ENCODE measurements at places on chromosomes 16 and 17.

- no peak for DNase-seq
Measured at GRCh38 chr17:42880776-42881310, 19.8 kb upstream of the G6PC1 start.

DNA sequence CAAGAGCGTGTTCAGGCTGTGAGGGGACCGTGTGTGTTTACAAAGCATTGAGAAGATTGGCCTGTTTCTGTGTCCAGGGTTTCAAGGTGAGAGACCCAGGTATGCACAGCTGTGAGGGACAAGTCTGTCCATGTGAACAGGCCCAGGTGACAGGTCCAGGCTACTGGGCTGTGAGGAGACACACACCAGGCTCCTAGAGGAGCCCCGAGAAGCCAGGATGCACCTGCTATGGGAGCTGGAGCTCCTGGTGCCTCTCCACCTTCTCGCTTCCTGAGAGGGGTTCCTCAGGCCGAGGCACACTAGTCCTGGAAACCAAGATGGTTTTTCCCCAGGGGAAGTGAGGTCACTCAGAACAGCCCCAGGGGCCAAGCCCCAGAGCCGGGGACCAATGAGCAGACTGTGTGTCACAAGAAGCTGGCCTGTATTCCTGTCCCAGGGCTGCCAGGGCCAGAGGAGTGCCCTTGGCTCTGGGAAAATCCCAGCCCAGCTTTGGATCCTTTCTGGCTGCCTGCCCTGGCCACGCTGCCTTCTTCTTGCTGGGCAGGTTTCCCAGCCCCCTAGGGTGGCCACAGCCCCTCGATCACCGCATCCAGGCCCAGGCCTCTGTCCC is 153.4 kb upstream of the PLCG2 start:
- DNase-seq, result no peak

DNA sequence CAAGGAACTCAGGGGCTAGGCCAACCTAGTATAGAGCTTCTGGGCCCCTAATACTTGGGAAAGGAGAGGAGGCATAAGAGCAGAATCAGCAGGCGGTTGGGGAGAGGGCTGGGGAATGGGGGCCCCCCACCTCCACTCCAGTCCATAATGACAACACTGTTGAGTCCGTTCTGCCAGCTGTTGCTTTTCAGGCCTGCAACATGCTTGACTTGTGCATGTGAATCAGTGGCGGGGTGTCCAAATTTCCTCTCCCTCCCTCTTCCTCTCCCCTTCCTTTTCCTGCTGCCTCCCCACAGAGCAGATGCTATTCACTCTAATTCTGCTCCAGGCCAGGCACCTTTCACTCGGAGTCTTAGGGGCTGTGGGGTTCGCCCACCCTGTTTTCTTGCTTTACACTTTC is 31.7 kb downstream of the SGSM2 start:
- DNase-seq, result no peak

GRCh38 chr16:56939801-56940200 is 7.9 kb downstream of the HERPUD1 start:
- DNase-seq, result peak; percentile 60

DNA sequence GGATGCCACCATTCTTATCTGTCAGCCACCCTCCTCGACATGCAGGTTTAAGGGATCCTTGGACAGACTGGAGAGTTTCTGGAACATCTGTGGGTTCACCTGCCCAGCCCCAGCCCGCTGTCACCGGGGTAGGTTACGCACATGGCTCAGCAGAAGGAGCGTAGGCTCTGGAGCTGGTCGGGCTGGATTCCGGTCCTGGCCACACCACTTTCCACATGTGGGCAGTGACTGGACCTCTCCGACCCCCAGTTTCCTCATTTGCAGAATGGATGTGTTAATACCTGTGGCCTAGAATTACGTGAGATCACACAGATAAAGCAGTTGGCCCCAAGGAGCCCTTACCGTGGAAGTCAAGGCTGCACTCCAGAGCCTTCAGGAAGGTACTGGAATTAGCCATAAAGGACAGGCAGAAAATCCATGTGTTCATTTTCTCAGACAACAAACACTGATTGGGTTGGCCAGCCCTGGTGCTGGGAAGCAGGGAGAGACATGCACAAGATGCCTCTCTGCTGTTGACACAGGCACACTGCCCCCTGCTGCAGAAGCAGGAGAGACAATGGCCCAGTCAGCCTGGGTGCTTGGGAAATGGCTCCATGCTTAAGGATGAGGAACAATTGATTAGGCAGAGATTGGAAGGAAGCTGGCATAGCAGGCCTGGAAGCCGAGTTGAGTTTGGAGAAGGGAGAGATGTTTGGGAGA is 58.8 kb downstream of the SF3B3 start:
- no peak for DNase-seq

DNA sequence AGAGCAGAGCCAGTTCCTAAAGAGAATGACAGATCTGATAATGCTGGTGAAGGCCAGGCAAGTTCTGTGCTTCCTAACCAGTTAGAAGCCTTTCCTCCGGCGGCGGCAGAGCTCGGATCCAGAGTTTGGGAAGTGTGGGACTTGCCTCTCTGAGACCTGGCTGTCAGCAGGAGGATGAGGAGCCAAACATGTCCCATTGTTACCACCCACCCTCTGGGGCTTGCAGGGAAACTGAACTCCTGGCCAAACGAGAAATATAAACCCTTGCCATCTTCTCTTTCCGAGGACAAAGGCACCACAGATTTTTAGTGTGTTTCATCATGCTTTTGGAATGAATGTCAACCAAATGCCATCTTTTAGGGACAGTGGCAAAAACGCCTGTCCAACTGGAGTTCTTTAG is 80.2 kb upstream of the SMURF2 start:
- no peak for DNase-seq

- peak; percentile 24 for DNase-seq
Measured at GRCh38 chr17:46191322-46192188, 1.7 kb downstream of the KANSL1 start.

DNA sequence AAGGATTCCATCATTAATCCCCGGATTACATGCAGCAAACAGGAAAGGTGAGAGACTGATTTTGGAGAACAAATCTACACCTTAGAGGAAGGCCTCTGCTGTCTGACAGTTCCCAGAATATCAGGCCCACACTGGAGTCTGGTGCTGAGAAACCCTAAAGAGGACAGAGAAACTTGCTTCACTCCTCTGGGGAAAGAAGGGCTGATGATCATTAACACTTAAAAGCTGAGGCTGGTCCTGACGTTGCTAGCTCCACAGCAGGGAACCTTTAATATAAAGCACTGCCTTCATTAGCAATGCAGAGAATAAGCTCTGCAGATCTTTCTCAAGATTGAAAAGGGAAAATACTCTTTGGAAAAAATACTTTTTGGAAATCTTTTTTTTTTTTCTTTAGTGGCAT is 1472.4 kb upstream of the GOT2 start:
- DNase-seq, result no peak

DNA sequence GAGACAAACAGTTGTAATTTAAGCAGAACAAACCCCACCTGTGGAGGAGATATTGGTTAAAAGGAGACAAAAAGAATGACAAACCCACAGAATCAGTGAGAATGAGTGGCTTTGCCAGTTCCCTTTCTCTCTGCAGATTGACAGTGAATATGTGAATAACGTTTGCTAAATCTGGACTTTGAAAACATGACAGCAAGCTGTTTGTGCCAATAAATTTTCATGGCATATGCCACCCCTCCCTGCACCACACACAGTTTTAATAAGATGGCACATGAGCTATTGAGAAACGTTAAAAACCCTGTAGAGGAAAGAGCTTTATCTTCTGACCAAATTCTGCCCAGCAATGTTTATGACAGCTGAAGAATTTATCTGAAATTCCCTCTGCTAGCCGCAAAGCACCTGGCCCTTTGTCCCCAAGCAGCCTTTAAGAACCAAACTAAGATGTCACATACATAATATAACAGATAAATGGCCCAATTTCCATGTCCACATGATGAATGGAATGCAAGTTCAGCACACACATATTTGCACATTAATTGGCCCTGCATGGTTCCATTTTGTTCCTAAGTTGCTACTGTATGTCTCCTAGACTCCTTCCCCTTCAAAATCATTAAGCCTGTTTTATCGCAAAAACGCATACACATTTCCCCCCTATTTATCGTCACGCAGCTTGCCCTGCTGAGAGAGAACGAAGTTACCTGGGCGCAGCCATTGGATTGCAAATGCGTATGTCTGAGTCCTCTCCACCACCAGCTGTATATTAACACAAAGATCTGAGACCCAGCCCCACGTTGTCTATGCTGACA is 773.5 kb upstream of the EEF2KMT start:
- DNase-seq, result no peak

DNA sequence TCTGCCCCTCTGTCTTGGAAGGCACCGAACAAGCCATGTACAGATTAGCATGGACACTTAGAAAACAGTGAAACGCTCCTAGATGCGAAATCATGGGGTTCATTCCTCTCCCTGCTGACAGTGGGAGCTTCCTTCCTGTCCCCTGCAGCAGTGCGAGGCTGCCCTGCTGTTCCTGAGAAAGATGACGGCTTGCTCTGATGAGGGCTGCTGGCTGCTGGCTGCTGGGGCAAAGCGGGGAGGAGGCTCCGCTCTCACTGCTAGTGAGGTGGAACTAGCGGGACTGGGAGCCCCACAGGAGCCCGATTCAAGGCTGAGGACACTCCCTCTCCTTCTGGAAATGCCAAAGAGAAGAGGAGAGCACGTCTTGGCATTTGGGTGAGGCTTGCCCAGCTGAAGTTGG is 25.9 kb upstream of the CACNG4 start:
- no peak for DNase-seq

All from NCI-H1105 (cell line).